ENCODE measurements at places on chromosomes 11 and 22. TPM values are rescaled to one million over a fixed set of nuclear protein-coding genes. Genes with fewer than 3 reads are reported as not detected.

MRGPRX4 gene
- polyA plus RNA-seq: not detected

OR56A5 gene
- not detected for polyA plus RNA-seq

DNA sequence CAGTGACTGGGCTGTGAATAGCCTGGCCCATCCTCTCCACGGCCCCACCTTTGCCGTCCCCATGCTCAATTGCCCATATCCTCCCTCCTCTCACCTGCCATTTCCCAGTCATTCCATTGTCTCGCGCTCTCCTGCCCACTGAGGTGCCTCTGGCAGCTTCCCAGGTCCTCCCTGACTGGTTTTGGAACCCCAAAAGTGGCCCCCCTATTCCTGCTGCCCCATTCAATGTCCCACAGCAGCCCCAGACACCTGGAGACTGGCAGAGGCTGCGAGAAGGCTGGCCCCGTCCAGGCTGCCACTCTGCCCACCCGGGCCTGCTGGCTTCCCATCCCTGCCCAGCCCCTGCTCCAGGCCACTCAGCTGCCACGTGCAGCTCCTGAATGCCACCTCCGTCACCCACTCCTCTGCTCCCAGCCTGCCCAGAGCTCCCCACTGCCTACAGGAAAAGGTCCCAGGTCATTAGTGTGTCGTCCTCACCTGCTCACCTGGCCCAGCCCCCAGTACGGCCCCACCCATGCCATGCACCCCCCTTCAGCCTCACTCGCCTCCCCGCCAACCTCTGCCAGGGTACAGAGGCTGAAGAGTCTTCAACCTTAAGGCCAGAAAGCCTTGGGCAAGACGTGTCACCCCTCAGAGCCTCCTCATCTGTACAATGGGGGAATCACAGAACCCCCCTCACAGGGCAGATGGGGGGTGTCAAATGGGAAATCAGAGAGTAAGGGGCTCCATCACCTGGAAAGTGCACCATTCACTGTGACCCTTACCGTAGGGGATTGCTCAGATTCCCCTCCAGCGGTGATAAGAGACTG is 37.5 kb downstream of the KCNJ4 start:
- no peak for DNase-seq

DNA sequence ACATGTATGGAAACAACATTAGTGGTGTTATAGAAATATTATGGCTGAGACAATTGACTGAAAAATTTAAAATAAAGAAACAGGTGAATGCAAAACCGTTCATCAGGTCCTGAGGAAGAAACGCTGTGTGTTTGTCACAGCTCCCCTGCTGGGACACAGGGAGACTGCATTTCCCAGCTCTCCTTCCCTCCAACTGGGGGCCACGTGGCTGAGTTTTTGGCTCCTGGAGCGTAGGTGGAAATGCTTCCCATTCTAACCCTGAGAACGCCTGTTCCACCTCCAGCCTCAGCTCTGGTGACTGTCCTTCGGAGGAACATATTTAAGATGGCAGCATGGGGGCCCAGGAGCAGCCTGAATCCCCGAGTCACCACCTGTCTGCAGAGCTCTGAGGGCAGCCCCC is 398.6 kb downstream of the BRD1 start:
- DNase-seq: no peak

DNA sequence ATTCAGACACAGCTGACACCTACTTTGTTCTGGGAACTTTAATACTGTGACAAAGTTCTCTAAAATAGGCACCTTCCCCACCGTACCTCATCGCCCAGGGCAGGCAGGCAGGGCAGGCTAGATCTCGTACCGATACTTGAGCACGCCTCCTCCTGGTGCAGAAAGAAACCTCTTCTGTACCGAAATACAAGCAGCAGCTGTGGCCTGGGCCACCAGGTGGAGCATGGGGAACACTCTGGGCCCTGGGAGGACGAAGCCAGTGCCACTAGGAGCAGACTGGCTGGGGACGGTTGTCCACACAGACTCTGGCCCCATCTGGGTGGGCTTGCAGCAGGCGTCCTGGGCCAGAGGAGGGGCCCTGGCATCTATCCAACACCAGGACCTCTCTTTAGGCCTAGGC is 12.8 kb downstream of the PMM1 start:
- no peak for DNase-seq

DNA sequence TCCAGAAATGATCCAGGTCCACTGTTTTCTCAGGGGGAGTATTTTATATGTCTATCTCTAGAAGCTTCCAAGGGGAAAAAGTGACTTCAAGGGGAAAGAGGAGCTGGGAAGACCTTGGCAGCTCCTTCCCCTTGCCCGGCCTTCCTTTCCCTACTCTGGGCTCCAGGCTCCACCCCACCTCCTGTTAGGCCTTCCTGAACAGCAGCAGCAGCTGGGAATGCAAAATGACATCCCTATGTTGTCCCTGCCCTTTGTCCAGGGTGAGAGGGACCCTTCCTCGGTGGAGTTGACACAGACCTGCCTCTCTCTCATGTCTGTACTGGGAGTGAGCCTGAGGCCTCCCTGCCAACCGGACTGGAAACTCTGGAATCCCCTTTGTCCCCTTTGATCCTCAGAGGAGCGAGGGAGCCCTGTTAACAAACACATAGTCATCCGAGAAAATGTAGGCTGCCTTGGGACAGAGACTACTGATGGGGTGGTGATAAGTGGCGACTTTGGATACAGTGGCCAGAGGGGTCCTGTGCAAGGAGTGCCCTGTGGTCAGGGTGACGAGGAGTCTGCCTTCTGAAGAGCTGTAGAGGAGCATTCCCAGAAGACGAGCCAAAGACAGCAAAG is 9.0 kb upstream of the MALAT1 start:
- DNase-seq: no peak

DNA sequence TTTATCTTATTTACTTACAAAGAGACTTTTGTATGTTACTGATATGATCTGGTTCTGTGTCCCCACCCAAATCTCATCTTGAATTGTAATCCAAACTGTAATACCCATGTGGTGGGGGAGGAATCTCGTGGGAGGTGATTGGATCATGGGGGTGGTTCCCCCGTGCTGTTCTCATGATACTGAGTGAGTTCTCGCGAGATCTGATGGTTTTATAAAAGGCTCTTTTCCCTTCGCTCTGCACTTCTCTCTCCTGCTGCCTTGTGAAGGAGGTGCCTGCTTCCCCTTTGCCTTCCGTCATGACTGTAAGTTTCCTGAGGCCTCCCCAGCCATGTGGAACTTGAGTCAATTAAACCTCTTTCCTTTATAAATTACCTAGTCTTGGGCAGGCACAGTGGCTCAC is 42.4 kb upstream of the WNT7B start:
- no peak for DNase-seq

All from forelimb muscle (tissue), 1 donor.